ENCODE measurements at places on chromosomes 3 and 15.

- no peaks in the 10 kb centered on the region for H3K4me1 ChIP-seq
- H3K27me3 ChIP-seq = no peaks in the 10 kb centered on the region
- H3K27ac ChIP-seq = no peak overlapping the region
- no peak for DNase-seq
- H3K36me3 ChIP-seq = no peaks in the 10 kb centered on the region
Measured at GRCh38 chr3:2872884-2873283, 237.3 kb downstream of the IL5RA start.

DNA sequence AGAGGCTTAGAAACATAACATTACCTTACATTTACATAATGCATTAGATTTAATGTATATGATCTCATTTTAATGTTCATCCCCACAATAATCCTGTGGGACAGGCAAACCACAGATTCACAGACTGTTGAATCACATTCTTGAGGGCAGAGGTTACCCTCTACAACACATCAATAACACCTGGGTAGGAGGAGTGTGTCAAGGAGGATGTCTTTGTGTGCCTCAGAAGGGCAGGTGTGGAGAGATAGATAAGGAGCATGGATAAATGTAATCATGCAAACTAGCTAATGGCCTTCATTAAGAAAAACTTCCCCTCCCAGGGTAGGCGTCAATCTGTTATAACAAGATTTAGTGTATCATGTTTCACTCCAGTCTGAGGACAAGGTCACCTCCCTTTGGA is 12.9 kb upstream of the MB21D2 start:
- H3K4me1 ChIP-seq = no peaks in the 10 kb centered on the region
- no peaks in the 10 kb centered on the region for H3K36me3 ChIP-seq
- H3K27me3 ChIP-seq = no peaks in the 10 kb centered on the region
- H3K27ac ChIP-seq = no peak overlapping the region

DNA sequence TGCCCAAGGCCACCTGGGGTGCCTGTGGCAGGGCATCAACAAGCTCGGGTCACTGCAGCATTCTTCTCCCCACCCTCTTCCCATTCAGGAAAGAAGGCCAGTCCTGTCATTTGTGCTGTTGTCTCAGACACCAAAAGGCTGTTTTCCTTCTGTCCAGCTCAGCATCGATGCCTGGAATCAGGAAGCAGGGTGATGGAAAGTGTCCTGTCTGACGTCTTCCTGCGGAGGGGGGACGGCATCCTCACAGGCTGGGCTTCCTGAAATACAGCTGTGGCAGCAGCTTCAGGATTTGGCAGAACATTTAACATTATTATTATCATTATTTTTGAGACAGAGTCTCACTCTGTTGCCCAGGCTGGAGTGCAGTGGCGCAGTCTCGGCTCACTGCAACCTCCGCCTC is 33.0 kb upstream of the ANKDD1A start:
- DNase-seq = no peak
- H3K4me3 ChIP-seq = no peak overlapping the region
- no peaks in the 10 kb centered on the region for H3K27me3 ChIP-seq
- peaks cover 45% of the 10 kb centered on the region for H3K4me1 ChIP-seq
- no peaks in the 10 kb centered on the region for H3K36me3 ChIP-seq
- H3K27ac ChIP-seq = no peak overlapping the region

- H3K36me3 ChIP-seq = no peaks in the 10 kb centered on the region
- no peaks in the 10 kb centered on the region for H3K4me1 ChIP-seq
- DNase-seq = no peak
- H3K4me3 ChIP-seq = no peak overlapping the region
Measured at GRCh38 chr3:30370681-30371271, 235.6 kb upstream of the TGFBR2 start.

GRCh38 chr3:125434582-125435011 is 59.5 kb upstream of the ZNF148 start:
- no peak overlapping the region for H3K4me3 ChIP-seq
- no peaks in the 10 kb centered on the region for H3K36me3 ChIP-seq
- no peak overlapping the region for H3K27ac ChIP-seq
- no peaks in the 10 kb centered on the region for H3K4me1 ChIP-seq
- no peak for DNase-seq

DNA sequence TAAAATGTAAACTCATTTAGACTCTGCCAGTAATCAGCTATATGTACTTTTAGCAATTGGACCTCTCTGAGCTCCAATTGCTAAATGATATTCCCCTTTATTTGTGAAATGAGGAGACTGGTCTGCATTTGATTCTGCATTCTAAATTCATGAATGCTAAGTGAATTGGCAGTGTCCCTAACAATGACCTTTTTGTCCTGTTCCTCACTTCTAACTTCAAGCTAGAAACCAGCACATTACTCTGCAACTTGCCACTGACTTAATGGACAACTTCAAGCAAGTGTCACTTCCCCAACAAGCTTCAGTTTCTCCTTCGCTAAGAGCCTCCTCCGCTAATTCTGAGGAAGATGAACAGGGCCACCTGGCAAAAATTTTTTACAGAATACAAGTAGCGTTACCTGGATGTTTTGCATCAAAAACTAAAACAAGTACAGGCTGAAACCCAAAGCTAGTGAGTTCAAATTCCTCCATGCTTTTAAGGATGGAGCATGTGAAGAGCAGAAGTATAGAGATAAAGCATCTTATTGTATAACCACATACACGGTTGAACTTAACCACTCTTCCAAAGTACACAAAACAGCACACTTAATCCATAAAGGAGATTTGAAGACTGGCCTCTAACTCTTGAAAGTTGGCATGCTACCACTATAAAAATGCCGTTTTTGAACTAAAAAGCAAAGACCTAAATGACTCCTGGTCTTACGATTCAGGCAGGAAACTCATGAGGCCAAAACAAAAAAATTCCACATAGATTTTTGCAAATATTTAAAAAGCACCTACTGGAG is 207.6 kb downstream of the MAGI1 start:
- H3K27me3 ChIP-seq = no peaks in the 10 kb centered on the region
- no peak overlapping the region for H3K27ac ChIP-seq
- no peak overlapping the region for H3K4me3 ChIP-seq
- no peaks in the 10 kb centered on the region for H3K36me3 ChIP-seq
- H3K4me1 ChIP-seq = no peaks in the 10 kb centered on the region

DNA sequence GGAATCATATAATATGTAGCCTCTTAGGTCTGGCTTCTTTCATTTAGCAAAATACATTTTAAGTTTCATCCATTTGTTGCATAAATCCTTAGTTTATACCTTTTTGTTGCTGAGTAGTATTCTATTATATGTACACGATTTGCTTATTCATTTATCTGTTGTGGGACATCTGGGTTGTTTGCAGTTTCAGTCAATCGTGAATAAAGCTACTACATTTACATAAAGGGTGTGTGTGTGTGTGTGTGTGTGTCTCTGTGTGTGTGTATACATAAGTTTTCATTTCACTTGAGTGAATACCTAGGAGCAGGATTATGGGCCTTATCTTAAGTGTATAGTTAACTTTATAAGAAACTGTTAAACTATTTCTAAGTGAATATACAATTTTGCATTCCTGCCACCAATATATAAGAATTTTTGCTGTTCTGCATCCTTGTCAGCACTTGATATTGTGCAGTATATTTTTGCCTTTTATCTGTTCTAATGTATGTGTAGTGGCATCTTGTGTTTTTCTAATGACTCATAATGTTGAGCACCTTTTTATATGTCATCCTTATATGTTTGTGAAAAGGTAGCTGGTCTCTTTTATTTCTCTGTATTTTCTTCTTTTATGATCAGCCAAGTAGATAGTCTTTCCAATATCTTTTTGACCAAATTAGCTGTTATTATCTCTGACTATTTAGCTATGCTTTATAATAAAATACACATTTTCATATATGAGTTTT is 55.0 kb downstream of the GLCE start:
- H3K27me3 ChIP-seq = no peaks in the 10 kb centered on the region
- no peaks in the 10 kb centered on the region for H3K4me1 ChIP-seq
- no peaks in the 10 kb centered on the region for H3K36me3 ChIP-seq
- no peak for DNase-seq

DNA sequence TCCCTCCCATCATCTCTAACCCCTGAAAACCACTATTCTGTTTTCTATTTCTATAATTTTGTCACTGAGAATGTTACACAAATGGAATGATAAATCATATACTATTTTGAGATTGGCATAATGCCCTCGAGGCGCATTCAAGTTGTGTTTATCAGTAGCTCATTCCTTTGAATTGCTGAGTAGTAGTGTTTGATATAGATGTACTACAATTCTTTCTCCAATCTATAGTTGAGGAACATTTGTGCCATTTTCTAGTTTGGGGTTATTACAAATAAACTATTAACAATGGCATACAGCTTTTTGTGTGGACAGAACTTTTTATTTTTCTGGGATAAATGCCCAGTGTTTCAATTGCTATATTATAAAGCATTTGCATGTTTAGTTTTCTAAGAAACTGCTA is 86.0 kb downstream of the CCR1 start:
- no peak overlapping the region for H3K4me3 ChIP-seq
- H3K36me3 ChIP-seq = no peaks in the 10 kb centered on the region
- no peak for DNase-seq
- H3K27me3 ChIP-seq = no peaks in the 10 kb centered on the region
- H3K27ac ChIP-seq = no peak overlapping the region

Data from T-cell (primary cell).